Cardiac muscle cell (in vitro differentiated cells and primary cell): ENCODE measurements at places on chromosomes 11 and 22. TPM values are rescaled to one million over a fixed set of nuclear protein-coding genes. Genes with fewer than 3 reads are reported as not detected.

A4GALT gene
- 15.1 and 20.2 TPM in 2 replicates for polyA plus RNA-seq

OR4D9 gene
- polyA plus RNA-seq: not detected in 2 replicates

NCAM1 gene
- polyA plus RNA-seq: 61.9 and 97.0 TPM in 2 replicates

DCDC1 gene
- 0.76 TPM in 1 of 2 replicates, not detected in the other for polyA plus RNA-seq

ART5 gene
- polyA plus RNA-seq: 58.7 and 75.7 TPM in 2 replicates

PHF21A gene
- 42.1 and 51.4 TPM in 2 replicates for polyA plus RNA-seq
